Tibial nerve (tissue), 4 donors: ENCODE measurements at places on chromosomes 2 and 18. TPM values are rescaled to one million over a fixed set of nuclear protein-coding genes. Genes with fewer than 3 reads are reported as not detected.

DNA sequence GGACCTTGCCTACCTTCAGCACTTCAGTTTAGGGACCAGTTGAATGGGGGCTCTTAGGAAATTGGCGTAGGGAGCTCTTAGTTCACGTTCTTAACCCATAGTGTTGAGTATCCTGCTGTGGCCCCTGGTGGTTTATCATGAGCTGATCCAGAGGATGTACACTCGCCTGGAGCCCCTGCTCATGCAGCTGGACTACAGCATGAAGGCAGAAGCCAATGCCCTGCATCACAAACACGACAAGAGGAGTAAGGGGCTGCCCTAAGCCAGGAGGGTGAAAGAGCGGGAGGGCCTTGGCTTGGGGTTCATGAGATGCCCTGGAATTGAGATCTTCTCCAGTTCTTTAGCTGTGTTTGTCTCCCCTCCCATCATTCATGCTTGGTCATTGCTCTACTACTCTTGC is 2.9 kb downstream of the RETREG2 start:
- H3K27me3 ChIP-seq = no peaks in the 10 kb centered on the region
- H3K36me3 ChIP-seq = no peaks in the 10 kb centered on the region
- no peak for DNase-seq
- peaks cover 27% of the 10 kb centered on the region for H3K4me1 ChIP-seq
- H3K27ac ChIP-seq = no peak overlapping the region
- no peak overlapping the region for H3K4me3 ChIP-seq

DNA sequence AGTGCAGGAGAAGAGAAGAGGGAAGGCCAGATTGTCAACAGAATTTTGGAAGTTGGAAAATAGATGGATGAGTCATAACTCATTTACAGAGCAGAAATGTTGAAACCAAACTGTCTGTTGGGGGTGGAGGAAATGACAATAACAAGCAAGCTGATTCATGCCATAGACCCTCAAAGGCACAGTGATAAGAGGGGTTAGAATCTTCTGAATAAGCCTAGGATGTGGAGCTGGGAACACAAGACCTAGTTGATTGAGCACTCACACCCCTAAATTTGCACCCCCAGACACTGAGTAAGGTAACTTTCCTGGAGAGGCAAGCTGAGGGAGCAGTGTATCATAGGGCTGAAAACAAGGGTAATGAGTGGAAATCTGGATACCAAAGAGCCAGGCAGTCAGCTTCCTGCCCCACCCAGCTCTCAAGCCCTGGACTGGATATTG is 141.4 kb downstream of the SCG2 start:
- H3K4me1 ChIP-seq = no peaks in the 10 kb centered on the region
- H3K36me3 ChIP-seq = no peaks in the 10 kb centered on the region
- H3K27me3 ChIP-seq = no peaks in the 10 kb centered on the region
- H3K4me3 ChIP-seq = no peak overlapping the region

DNA sequence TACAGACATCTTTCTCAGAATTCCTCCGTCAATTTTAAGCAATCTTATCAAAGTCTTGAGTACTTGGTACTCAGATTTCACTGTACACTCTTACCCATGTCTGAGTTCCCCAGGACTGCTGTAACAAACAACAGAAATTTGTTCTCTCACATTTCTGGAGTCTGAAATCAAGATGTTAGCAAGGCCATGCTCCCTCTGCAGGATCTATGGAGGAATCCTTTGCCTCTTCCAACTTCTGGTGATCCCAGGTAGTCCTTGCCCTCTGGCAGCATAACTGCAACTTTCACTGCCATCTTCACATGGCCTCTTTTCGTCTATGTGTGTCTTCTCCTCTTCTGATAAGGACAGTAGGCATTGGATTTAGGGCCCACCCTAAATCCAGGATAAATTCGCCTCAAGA is 17.1 kb upstream of the CACNB4 start:
- H3K4me3 ChIP-seq = no peak overlapping the region
- no peaks in the 10 kb centered on the region for H3K4me1 ChIP-seq
- no peak overlapping the region for H3K27ac ChIP-seq
- DNase-seq = no peak
- no peaks in the 10 kb centered on the region for H3K36me3 ChIP-seq

- H3K36me3 ChIP-seq = no peaks in the 10 kb centered on the region
- H3K4me1 ChIP-seq = no peaks in the 10 kb centered on the region
- no peak overlapping the region for H3K27ac ChIP-seq
These were observed 563.6 kb upstream of the PKDCC start for GRCh38 chr2:41483982-41484857.

DNA sequence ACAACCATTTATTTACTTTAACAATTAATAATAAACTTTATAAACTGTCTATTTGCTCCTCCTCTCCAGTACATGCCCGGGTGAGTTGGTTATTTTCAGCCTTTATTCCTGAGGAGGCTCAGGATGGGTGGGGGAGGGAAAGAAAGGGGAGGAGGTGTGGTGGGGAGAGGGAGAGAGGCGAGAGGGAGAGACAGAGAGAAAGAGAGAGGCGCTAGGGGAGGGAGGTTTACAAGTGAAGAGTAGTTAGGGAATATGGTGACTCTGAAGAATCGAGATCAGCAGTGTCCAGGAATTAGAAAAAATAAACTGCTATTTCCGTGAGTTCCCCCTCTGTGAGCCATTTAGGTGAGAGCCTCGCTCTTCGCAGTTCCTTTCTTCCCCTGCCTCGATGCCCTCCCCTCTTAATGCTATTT is 138.9 kb downstream of the MEIS1 start:
- no peak overlapping the region for H3K4me3 ChIP-seq
- no peak for DNase-seq
- H3K27ac ChIP-seq = no peak overlapping the region
- no peaks in the 10 kb centered on the region for H3K36me3 ChIP-seq
- peaks cover 23% of the 10 kb centered on the region for H3K4me1 ChIP-seq

DNA sequence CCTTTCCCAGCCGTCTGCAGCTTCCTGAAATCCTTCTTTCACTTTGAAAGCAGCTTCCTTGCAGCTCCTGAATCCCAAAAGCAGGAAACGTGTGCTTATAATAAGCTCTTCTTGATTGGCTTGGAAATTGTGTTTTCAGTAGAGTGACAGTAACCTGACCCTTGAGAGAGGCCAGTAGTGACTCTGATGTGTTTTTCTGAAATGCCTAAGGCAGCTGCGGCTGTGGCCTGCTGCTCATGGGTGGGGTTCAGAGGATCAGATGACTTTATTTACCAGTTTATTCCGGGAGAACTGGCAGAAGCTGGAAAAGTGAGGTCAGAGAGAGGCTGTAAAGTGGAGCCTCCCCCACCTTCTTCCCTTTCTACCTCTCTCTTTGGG is 31.9 kb upstream of the RPIA start:
- peak overlapping the region; percentile 59 for H3K27ac ChIP-seq
- peak; percentile 41 for DNase-seq
- H3K4me3 ChIP-seq = no peak overlapping the region
- H3K4me1 ChIP-seq = peaks cover 9% of the 10 kb centered on the region

GRCh38 chr18:68489013-68489792 is 225.7 kb downstream of the TMX3 start:
- H3K4me3 ChIP-seq = no peak overlapping the region
- H3K4me1 ChIP-seq = no peaks in the 10 kb centered on the region
- DNase-seq = no peak
- no peaks in the 10 kb centered on the region for H3K27me3 ChIP-seq
- H3K36me3 ChIP-seq = no peaks in the 10 kb centered on the region

ARHGEF4 gene
- 16.3 TPM for total RNA-seq

COL3A1 gene
- 77.1 TPM for total RNA-seq

LRRC30 gene
- total RNA-seq = not detected

FSIP2 gene
- 1.5 TPM for total RNA-seq

SPATA3 gene
- total RNA-seq = not detected
